ENCODE measurements at places on chromosomes 16 and 17.

GRCh38 chr17:6473128-6473767, 29.0 kb downstream of the PIMREG start:
- DNase-seq, result peak; percentile 59

DNA sequence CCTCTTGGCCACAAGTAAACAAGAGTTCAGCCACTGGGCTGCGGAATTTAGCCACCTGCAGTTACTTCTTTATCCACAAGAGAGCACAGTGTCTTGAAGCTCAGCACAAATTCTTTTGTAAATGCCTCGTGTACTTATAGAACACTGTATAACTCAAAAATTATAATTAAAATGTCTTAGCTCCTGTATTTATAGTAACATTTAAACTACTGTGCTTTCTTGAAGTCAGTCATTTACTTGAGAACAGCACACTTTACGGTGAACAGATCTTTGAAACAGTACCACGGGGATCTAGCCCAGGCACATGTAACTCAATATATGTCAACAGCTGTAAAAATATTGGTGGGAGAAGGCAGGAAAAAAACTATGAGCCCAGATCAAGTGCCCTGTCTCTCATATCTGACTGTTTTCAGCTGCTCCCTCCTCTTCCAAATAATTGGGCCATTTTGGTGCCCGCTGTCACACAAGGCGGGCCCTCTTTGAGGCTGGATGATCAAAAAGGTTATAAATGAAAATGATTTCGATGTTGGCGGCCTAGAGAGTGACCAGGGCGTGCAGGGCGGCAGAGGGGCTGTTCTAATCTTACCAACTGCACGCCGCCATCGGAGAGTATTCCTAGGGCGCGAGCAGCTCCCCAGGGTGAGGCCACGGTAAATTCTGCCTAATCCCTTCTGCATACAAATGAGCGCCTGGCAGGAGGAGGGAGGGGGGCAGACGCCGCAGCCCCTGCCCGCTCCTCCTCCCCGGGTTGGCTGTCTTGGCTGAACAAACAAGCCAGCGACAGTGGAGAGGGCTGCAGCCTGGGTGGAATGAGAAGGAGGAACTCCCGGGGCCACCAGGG, 183.2 kb downstream of the C16orf78 start:
- DNase-seq, result peak; percentile 42

DNA sequence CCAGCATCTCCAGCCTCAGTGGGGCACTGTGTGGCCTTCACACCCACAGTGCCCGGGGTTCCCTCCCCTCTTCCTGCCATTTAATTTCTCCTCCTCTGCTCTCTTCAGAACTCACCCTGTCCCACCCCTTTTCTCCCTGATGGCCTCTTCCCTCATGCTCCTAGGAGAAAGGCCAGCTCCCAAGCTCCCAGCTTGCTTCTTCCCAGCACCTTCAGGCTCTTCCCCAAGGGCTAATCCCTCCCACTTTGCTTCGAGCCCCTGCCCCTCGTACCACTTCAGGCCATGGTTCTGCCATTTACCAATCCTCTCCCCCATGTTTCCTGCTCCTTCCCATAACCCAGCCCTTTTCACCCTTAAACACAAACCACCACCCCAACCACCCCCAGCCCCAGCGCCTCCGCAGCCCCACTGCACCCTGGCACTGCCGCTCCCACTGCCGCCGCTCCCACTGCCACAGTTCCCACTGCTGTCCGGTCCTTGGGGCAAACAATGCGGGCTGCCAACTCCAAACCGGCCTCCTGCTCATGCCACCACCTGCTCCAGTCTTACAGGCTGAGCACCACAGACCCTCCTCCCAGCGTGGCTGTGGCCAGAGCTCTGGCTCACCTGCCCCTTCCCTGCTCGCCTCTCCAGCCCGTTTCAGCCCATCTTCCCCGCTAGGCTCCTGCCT, 28.6 kb downstream of the ADAM11 start:
- no peak for DNase-seq

- DNase-seq, result peak; percentile 53
These were observed 136.4 kb upstream of the TMEM97 start for GRCh38 chr17:28182559-28182958.

DNA sequence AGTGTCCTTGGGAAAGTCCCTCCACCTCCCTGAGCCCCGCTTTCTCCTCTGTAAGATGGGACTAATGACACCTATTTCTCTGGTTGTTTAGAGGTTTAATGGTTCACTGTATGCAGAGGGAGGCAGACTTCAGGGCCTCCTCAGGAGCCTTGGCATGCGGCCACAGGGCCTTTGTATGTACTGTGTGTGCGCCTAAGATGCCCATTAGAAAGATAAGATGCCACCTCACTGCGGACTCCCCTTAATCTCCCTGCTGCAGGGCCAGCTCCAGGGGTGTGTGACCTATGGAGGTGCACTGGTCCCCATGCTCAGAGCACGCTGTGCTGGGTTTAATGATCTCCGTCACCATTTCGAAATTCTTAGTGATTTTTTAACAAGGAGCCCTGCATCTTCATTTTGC, 59.3 kb downstream of the TMEM235 start:
- DNase-seq, result no peak

DNA sequence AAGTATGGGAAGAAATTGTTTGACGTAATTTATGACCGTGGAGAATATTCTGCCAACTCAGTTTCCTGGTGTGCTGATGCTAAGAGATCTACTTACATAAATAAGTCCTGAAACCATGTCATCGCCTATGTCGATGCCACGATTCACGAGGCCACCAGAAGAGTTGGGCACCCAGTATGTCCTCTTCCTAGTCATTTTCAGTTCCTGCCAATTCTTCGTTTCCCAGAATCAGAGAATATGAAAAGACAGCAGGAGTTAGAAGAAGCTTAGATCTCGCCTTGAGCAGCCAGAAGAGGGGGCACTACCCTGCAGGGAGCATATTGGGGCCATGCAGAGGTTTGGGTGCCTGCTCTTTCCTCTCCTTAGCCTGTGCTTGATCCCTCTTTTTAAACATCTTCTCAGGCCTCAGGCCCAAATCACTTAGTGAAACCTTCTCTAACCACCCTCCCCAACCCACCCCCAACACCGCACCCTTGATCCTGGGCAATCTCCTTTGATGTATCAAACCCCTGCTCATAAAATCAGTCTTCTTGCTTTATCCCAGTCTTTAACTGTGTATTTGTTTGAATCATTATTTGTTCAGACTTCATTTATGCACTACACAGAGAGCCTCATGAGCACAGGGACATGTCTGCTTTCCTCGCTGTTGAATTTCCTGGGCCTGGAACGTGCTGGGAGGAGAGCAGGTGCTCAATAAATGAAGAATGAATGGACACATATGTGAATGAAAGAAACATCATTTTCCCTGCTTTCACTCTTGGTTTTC, 12.2 kb upstream of the LONP2 start:
- DNase-seq, result peak; percentile 73

GRCh38 chr17:39662551-39663339, 2.4 kb upstream of the TCAP start:
- no peak for DNase-seq

DNA sequence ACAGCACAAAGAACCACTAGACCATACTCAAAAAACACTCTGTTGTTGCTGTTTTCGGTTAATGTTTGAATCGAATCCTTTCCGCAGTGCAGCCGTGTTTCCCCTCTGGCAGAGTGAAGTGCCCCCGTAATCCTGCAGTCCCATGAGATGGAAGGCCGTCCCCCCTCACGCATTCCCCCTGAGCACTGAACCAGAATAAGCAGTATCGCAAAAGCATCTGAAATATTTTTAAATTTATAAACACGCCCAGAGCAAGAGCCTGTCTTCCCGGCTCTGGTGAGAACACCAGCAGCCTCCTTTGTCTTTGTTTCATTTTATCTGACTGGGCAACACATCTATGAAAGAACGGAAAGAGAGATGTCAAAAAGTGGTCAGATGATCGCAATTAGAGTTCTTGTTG, 121.0 kb upstream of the ADAMTS18 start:
- DNase-seq, result no peak

DNA sequence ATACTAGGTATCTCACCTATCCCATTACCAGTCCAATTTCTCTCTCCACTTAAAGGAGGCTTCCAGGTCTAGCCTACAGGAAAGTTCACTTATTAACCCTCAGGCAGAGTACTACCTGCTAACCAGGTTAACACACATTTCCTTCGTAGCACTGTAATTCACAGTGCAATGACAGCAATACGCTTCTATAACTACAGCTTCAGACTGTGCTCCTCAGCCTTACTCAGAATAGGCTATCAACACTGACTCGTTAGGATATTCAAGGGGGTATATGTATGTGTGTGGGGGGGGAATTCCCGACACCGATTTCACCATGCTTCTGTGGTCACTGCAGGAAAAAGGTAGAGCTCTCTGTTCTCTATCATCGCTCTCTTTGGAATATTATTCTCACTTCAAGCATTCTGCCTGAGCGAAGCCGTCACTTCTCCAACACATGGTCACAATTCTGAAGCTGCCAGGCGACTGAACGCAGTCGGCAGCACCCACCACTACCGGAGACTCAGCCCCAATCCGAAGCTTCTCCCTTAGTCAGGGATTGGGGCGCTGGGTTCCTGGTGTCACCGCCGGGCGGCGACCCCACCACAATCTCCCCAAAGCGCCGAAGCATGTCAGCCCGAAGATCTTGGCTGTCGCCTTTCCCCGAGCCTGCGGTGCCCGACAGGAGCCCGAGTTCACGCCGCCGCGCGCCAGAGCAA, 618 bp downstream of the GGA3 start:
- no peak for DNase-seq

- no peak for DNase-seq
These were observed 22.3 kb upstream of the DHX40 start for GRCh38 chr17:59542960-59543635.

Measured in common myeloid progenitor, CD34-positive (primary cell).